ENCODE measurements at places on chromosomes 12 and 14. TPM values are rescaled to one million over a fixed set of nuclear protein-coding genes. Genes with fewer than 3 reads are reported as not detected.

- no peak for DNase-seq
Measured at GRCh38 chr12:15751741-15752140, 37.4 kb downstream of the EPS8 start.

GRCh38 chr12:78120866-78121560, 290.3 kb downstream of the NAV3 start:
- DNase-seq = no peak

PLXNC1 gene
- 26.4 TPM for total RNA-seq

GRCh38 chr14:99224948-99225347, 47.0 kb downstream of the BCL11B start:
- no peak for DNase-seq

DNA sequence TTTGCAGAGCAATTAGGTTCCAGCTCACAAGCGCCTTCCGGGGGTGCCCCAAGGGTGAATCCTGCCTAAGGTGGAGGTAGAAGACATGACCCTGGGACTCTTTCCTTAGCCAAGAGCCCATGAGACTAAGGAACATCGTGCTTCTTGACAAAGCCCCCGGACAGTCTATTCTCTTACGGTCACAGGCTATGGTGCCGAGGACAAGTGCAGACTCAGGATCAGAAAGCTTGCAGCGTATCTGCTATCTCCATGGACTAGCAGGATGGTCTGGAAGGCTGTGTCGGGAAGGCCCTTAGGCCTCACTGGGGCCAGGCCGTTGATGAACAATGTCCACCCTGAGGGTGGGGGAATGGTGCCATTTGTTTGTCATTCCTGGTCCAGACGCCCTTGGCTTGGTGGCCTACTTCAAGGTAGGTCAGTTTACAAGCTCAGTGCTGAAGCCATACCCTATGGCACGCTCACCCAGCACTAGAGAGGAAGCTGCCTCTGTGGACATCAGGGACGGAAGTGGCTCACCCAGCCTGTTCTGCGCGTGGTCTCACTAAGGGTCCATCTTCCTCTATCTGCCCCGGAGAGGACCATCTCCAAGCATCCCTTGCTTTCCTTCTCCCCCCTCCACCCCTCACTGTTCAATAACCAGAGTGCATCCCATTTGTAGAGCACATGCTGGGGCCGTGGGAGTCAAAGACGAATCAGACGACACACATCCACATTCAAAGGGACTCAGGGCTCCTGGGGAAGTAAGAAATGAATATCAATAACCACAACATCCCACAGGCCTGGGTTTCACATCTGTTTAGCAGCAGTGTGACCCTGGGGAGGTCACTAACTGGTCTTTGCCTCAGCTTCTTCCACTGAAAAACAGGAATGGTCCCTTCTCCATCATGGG, 45.0 kb upstream of the IQSEC3 start:
- no peak for DNase-seq

SERPINA4 gene
- not detected for total RNA-seq

DNA sequence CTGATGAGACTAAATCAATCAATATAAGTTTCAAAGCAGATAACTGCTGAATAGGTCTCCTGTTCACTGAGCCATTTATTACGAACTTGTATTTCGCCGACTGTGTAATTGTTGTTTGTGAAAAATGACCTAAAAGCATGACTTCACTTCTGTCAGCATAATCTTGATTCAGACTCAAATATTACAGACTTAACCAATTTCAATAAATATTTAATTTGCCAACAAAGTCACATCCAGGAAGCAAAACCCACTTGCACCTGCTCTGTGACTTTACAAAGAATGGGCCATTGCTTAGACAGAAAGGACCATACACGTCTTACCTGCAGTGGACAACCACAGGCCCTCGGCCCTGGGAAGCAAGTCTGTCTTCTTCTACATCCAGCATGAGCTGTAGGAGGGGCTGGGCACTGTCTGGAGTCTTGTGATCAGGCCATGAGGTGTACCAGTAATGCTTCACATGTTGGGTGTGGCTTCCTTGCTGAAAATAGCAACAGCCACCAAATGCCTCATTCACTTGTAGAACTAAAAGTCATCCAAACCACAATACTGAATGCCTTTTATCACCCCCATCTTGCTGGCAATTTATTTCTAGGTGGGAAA, 23.5 kb upstream of the PTPRB start:
- DNase-seq = no peak

DNA sequence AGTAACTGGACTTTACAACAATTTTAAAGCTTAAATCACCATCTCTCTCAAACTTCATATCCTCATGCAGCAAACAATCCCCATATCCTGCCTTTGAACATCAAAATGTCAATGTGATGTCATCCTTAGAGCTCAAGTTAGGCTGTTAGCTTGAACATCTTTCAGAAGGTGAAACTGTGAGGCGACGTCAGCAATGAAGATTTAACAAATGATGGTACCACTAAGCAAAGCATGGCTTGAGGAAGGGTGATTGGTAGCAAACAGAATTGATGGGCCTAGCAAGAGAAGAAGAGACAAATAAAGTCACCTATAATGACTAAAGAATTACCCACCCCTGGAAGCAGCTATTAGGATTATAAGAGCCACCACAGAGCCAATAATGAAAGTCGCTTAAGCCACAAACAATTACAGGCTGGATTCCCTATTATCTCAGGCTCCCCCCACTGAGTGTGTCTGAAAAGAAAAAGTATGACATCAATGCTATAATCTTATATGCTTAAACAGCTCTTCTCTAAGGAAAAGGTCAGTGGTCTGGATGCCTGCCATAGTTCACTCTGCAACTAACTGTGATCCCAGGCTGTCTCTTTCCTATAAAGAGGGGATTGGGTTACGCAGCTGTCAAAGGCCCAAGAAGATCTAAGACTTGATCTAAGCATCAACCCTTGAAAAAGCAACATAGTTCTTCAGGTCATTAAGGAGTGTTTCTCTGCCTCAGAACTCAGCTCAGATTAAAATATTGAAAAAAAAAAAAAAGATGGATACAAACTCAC, 18.1 kb downstream of the EGLN3 start:
- DNase-seq = no peak

DNA sequence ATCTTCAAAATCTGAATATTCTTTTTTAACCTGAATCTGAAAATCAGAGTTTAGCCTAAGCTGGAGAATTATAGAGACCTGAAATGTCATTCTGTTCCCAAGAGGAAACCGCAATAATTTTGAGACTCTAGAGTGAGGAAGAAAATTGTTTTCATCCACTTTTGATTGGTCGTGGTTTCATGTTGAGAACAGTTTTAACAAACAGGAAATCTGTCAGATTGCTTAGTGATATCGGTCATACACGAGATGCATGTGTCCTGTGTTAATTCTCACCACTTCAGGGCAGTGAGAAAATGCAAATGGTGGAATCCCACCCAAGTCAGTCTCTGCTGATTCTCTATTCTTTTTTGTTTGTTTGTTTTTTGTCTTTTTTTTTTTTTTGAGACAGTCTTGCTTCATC, 1498.5 kb upstream of the TMEM132C start:
- peak; percentile 47 for DNase-seq

STAT2 gene
- total RNA-seq = 192 TPM

PLEKHG3 gene
- 53.3 TPM for total RNA-seq

TMEM30B gene
- total RNA-seq = 2.9 TPM

DAO gene
- total RNA-seq = not detected

- DNase-seq = no peak
Measured at GRCh38 chr12:25004447-25004846, 55.5 kb upstream of the BCAT1 start.

DNA sequence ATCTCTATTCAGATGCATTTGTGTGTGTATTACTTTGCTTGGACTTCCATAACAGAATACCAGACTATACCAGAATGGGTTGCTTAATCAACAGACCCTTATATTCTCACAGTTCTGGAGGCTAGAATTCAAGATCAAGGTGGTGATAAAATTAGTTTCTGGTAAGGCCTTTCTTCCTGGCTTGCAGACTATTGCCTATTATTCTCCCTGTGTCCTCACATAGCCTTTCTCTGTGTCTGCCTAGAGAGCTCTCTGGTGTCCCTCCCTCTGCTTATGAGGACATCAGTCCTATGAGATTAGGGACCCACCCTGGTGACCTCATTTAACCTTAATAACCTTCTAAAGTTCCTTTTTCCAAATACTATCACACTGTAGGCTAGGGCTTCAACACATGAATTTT, 106.0 kb downstream of the FAR2 start:
- no peak for DNase-seq

RXYLT1 gene
- 15.1 TPM for total RNA-seq

CCDC177 gene
- not detected for total RNA-seq

DNA sequence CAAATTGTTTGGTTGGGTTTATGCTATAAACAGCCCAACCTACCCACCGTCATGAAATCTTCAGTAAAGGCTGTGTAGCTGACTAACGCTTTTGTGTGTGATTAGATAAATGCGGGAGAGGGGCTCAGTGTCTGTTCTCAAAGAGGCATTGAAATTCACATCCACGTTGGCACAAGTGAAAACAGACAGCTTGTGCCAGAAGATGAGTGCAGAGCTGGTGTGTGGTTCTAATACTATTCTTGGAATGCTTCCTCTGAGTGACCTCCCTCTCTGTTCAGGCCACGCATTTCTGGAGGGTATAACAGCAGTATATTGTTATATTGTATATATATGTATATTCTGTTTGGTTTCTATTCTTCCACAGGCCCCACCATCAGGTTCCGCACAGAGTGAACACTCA, 263.8 kb downstream of the APAF1 start:
- DNase-seq = no peak

TGM1 gene
- total RNA-seq = 16.1 TPM

DNA sequence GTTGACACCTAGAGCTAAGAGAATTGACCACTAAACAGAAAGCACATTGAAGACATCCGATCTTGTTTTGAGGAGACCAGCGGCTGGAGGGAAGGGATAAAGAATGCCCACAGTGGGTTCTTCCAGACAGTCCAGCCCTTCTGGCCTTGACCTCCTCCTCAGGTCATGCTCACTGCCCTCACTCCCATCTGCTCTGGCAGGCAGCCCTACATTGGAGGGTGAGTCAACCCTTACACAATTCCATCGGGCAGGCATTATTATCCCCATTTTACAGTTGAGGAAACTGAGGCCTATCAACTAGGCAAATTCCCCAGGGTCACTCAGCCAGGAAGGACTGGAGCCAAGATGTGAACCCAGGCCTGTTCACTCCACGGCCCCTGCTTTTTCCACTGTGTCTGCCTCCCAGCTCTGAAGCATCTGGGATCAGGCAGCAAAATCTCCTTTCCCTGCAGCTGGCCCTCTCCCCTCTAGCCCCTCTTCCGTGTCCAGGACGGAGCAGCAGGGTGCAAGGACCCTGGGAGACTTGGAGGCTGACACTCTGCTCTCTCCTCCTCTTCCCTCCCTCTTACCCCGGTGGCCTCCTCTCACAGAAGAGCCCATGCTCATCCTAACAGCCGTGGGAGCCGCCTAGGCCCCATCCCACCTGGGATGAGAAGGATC, 5.3 kb downstream of the SCNN1A start:
- DNase-seq = no peak

- DNase-seq = no peak
Measured at GRCh38 chr12:124402248-124403066, 107.6 kb downstream of the RFLNA start.

SLCO1B3 gene
- total RNA-seq = not detected

DNA sequence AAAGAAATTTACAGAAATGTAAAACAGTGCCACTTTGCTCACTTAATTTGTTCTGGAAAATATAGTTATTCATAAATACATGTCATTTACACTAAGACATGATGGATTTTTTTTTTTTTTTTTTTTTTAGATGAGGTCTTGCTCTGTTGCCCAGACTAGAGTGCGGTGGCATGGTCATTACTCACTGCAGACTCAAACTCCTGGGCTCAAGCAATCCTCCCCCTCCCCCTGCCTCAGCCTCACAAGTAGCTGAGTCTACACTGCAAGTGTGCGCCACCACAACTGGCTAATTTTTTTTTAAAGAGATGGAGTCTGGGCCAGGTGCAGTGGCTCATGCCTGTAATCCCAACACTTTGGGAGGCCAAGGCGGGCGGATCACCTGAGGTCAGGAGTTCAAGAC, 101.2 kb downstream of the PPP2R5C start:
- no peak for DNase-seq

DNA sequence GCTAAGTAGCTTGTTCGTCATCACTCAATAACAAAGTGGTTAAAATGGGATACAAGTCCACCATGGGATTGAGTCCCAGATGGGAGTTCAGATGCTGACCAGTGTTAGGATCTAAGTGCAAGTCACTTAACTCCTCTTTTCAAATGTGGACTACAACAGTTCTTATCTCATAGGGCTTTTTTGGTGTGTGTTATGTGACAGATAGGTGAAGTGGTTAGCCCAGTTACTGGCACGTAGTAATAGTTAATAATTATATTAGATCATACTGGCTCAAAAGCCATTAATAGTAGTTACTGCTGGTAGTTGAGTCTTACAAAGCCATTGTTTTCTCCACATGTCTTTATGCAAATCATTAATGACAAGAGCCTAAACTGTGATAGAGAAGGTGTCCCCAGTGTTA, 73.2 kb downstream of the RCOR1 start:
- no peak for DNase-seq

EEF1AKMT3 gene
- total RNA-seq = 4.9 TPM

DNA sequence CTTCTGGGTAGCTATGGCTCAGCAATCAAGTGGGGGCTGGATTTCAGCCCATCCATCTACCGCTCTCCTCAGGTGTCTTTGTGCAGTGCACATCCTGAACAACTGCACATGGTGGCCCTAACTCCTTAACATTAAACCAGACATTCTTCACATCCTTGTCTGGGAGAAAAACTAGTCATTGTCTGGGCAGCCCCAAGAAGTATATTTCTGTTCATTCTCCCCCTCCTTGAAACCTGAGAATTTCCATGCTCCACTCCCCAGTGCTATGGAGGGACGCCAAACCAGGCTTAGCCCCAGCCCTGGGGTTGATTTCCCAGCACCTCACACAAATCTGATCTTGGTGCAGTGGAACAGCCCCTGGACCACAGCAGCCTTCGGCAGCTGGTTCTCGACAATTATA, 13.4 kb downstream of the MYL2 start:
- DNase-seq = no peak

DNA sequence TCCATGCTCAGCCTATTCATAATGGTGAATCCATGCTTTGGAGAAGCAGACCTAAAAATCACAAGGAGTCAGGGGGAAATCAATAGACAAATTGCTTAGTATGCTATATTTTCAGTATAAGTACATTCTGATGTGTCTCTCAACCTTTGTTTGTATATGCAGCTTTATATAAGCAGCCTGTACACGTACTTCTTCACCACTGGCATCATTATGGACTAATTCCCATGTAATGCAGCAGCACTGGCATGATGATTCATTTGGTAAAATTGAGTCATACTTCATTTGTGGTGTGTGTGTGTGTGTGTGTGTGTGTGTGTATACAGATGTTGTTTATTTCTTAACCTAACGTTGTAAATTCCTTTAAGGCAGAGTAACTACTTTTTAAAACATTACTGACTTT, 10.9 kb downstream of the DCP1B start:
- DNase-seq = no peak

- no peak for DNase-seq
Measured at GRCh38 chr12:14710632-14711320, 14.4 kb upstream of the GUCY2C start.
